ENCODE measurements at places on chromosomes 5 and 9.
A peak's percentile ranks its signal among the peaks of the same experiment; 100 is the strongest.

- DNase-seq = no peak
Measured at GRCh38 chr9:128265348-128265847, 10.4 kb downstream of the GOLGA2 start.

- no peak for DNase-seq
Measured at GRCh38 chr9:20065796-20066700, 277.2 kb upstream of the SLC24A2 start.

DNA sequence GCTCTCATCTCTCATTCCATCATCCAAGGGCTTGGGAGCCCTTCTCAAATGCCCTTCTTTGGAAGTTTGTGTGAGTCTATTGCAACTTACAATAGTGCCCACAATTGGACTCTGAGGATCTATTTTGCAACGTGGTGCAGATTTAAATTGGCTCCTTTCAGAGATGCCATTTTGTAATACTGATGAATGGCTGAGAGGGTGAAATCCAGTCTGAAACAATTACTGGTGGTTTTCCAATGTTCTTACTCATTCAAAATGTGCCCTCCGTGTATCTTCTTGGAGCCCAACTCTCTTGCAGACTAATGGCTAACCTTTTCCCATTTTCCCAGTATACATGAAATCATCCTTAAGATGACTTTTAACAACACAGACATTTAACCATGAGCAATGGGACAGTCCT lies 6.1 kb downstream of the ZNF462 start:
- DNase-seq = no peak

DNA sequence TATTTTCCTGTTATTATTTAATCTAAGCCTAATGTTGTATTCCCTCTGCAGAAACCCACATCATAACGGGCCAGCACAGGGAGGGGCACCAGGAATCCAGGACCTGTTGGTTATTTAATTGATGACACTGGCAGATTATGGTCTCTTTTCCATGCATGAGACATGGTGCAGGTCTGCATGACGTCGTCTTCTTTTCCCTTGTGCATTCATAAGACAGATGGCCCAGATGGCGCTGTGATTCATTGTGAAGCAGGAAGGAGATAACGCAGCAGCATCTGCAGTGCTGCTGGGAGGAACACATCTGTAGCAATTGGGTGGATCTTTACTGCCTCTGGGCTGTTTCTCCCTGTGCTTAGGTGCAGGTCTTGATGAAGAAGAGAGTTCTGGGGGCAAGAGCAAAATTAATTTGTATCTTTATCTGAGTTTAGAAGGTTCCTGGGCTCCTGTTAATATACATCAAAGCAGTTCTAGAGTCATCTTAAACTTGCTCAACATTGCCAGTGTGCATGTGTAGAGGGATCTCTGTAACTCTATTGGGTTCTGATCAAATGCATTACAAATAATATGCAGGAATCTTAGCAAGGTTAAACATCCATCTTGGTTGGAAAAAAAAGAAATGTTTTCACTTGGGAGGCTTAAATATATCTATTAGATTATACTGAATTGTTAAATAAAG lies 176.1 kb downstream of the PCSK1 start:
- peak; percentile 10 for DNase-seq

- no peak for DNase-seq
Measured at GRCh38 chr5:153276151-153276550, 214.3 kb upstream of the GRIA1 start.

Data from hippocampal formation (tissue), 2 donors.